ENCODE measurements at places on chromosomes 3 and 15.

GRCh38 chr15:48616216-48616615 lies 29.3 kb downstream of the FBN1 start:
- no peak for DNase-seq

GRCh38 chr15:31067890-31068603 lies 33.5 kb downstream of the TRPM1 start:
- no peak for DNase-seq

DNA sequence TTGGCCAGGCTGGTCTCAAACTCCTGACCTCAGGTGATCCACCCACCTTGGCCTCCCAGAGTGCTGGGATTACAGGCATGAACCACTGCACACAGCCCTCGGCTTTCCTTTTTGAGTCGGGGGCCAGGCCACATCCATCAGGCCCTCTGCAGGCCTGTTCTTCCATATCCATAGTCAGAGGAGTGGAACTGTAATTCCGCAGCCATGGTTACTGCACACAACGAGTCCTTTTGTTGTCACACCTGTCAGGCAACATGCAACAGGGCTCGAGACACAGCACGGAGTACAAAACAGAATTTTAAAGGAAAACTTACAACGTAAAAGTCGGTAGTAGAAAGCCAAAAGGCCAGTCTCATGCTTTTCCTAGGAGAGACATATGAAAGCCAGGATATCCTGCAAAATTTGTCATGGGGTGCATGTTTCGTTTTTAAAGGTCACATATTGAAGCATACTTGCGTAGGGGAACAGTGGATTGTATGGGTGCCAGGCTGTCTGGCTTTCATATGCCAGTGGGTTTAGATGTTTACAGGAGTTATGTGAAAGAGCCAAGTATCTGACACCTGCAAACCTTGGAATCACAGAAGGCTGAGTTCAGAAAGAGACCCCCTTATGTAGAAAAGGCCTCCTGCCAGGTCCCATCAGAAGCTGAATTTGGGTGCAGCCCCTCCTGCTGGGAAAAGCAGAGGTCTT lies 63.2 kb upstream of the LPP start:
- DNase-seq, result no peak

- no peak for DNase-seq
Measured at GRCh38 chr3:122758877-122759560, 34.6 kb downstream of the HSPBAP1 start.

- no peak for DNase-seq
Measured at GRCh38 chr3:194870394-194871110, 184.9 kb downstream of the FAM43A start.

- no peak for DNase-seq
Measured at GRCh38 chr15:73571346-73571745, 61.8 kb downstream of the NPTN start.

DNA sequence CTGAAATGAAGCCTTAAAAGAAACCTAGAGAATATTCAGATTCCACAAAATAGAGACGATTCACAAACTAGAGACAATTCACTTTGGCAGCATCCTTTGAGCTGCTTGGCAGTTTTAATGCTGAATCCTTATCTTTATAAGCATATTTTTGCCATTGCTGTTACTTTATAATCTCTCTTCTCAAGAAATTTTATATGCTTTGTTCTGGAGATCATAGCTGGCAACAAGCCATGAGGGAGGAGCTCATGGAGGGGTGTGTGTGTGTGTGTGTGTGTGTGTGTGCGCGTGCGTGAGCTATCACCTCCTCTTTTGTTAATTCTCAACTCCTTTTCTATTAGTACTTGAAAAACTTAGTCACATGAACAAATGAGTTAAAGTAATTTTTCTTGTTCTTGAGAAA lies 495.0 kb upstream of the RGMA start:
- DNase-seq, result no peak

- no peak for DNase-seq
Measured at GRCh38 chr3:63910891-63911290, 1.3 kb downstream of the SCAANT1 start.

GRCh38 chr15:63236272-63236671 lies 41.1 kb upstream of the APH1B start:
- DNase-seq, result no peak

DNA sequence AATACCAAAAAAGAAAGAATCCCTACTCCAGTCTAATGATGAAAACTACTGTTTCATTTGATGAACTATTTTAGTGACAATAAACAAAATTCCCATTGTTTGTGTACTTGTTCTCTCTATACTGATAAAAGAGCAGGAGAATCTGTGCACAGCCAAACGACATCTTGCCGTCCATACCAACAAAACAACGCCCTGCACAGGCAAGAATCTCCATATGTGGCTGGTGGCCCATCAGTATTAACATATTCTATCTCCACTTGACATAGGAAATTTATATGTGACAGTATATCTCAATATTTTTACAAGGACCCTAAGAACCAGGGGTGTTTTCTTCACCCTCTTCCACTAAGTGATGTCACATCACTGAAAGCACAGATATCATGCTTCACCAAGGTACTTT lies 279.5 kb downstream of the ULK4 start:
- no peak for DNase-seq

DNA sequence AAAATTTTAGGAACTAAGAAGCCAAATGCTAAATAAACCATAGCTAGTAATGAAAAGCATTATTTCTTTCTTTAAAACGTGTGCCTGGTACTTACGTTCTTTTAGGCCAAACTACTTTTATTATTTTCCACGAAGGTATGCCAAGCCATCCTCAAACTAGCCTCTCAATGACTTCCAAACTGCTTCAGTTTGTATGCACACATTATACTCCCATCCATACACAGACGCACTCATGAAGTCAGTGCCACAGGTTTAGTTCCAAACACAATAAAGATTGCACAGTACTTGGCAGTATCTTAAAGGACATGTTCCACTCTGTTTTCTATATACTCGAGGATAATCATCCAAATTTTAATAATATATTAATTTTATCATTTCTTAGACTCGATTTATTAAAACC lies 609.2 kb upstream of the ZNF385D start:
- DNase-seq, result no peak

GRCh38 chr3:134619301-134619615 lies 31.6 kb downstream of the KY start:
- no peak for DNase-seq

DNA sequence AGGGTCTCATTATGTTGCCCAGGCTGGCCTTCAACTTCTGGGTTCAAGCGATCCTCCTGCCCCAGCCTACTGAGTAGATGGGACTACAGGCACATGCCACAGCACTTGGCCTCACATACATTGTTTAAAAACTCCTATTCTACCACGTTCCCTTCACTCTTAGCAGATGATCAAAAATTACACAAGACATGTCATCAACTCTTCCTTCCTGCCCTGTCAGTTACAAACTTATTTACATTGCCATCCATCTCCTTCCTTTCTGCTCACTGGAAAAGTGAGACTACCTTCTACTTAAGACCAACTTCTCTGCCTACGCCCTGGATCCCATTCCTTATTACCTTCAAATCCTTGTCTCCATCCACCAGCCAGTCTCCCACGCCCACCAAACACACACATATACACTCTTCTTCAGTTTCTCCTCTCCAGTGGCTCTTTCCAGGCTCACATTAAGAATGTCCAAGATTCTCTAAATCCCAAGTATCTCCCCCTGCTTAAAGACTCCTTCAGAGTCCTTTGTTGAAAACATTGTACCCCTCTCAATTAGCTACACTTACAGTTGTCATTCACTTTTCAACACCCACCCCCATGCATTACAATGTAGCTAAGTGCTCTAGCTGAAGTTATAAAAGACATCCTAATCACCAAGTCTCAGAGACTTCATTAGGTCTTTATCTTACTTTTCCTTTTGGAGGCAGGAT lies 4.3 kb downstream of the PEAK1 start:
- DNase-seq, result no peak

GRCh38 chr3:194757647-194758061 lies 72.0 kb downstream of the FAM43A start:
- no peak for DNase-seq

DNA sequence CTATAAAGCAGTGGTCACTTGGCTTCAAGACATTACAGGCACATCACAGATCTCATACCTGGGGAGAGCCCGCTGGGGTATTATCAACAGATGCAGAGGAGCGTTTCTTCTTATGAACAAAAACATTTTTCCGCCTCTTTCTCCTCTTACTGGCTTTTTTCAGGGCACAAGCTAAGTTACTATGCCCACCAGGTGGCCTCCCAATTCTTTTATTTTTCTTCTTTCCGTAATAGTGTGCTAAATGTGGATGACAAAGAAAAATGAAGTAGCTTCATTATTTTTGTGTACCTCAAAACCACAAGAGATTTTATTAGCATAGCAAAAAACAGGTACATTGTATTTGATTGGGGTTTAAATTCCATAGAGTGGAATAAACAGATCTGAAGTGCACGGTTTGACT lies 10.1 kb upstream of the STIMATE start:
- DNase-seq, result no peak

DNA sequence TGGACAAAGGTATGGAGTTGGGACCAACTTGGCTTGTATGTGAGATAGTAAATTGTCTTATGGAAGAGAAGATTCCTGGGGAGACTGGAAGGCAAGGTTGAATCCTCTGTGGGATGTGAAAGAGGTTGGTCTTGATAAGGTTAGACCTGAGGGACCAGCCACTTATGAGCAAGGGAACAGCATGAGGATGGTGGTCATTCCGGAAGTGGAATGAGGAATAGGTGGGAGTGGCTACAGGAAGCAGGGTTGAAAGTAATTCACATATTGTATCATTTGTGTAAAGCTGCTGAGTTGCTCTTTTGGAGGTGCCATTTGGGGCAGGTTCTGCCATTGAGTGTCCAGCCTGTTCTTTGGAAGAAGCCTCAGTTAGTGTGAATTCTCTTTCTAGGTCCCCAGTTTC lies 13.2 kb downstream of the USP13 start:
- no peak for DNase-seq

GRCh38 chr3:158247288-158247687 lies 137.4 kb downstream of the RSRC1 start:
- no peak for DNase-seq

DNA sequence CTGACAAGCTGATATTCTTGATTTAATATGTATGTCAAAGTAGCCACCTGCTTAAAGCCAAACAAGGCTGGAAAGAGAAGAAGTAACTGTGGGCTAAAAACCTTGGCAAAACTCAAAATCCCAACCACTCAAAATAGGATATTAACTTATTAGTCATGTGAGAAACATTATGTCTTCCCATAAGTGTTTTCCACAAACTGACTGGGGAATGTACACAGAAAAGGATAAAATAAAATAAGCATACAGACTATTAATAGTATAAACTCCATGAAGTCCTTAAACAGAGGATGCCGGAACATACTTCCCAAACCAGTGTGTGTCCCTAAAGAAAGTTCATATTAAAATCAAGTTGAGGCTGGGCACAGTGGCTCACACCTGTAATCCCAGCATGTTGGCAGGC lies 263.7 kb upstream of the THBS1 start:
- no peak for DNase-seq

Data from stimulated activated CD4-positive, alpha-beta T cell treated with anti-CD3 and anti-CD28 coated beads, Interleukin-1b, Interleukin-23, amount 100 ng/mL, for 1 hour (primary cell).